ENCODE measurements at places on chromosomes 5 and 9. TPM values are rescaled to one million over a fixed set of nuclear protein-coding genes. Genes with fewer than 3 reads are reported as not detected.

GRCh38 chr9:130996205-130996604 lies 12.8 kb upstream of the LAMC3 start:
- DNase-seq, result no peak

Gene HNRNPAB
- total RNA-seq, result 459 TPM

- DNase-seq, result no peak
Observed at GRCh38 chr9:8494571-8494970, 695.0 kb upstream of the DMAC1 start.

Gene DNAJC18
- total RNA-seq, result 30.0 TPM

DNA sequence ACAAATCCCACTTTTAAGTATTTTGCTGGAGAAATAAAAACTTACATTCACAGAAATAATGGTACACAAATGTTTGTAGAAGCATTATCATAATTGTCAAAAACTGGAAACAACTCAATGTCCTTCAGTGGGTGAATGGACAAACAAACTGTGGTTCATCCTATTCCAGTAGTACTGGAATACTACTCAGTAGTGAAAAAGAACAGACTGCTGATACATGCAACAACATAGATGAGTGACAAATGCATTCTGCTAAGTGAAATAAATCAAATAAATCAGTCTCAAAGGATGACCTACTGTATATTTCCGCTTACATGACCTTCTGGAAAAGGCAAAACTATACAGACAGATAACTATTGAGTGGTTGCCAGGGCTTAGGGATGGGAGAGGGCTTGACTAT lies 114.1 kb downstream of the ANKRD55 start:
- DNase-seq, result no peak

- DNase-seq, result no peak
Observed at GRCh38 chr9:137971477-137972138, 94.0 kb downstream of the CACNA1B start.

- no peak for DNase-seq
Observed at GRCh38 chr9:840343-840742, 1.2 kb upstream of the DMRT1 start.

GRCh38 chr5:44821164-44821563 lies 12.4 kb downstream of the MRPS30 start:
- no peak for DNase-seq

DNA sequence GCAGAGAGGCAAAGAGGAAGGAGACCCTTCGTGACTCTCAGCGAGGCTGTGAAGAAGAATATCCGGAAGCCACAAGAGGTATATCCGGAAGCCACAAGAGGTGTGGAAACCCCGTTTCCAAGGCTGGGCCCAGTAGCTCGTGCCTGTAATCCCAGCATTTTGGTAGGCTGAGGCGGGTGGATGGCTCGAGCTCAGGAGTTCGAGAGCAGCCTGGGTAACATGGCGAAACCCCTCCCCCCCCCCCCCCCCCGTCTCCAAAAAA lies 612 bp upstream of the BBLN start:
- peak; percentile 62 for DNase-seq

Gene GRIA1
- not detected for total RNA-seq

- no peak for DNase-seq
Observed at GRCh38 chr9:69923972-69924371, 103.4 kb downstream of the CFAP95 start.

- DNase-seq, result no peak
Observed at GRCh38 chr9:13436591-13436990, 157.1 kb upstream of the MPDZ start.

DNA sequence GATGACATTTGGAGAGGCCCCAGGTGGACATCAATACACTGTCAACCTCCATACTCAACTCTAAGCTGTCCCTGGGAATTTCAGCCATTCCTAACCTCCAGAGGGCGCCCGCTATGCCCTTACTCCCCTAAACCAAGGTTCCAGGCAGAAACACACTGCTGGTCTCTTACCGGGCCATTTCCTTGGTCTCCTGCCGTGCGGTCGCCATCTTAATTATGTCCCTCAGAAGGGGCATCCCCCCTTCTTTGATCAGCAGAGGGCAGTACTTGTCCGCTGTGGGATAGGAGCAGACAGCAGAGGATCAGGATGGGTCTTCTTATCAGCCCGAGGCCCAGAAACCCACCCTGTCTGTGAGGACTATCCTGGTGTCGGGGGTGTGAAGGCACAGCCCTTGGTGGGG lies 9.3 kb upstream of the ZDHHC12 start:
- DNase-seq, result no peak

Gene PCDHA6
- not detected for total RNA-seq

GRCh38 chr5:19104948-19105347 lies 883.1 kb downstream of the CDH18 start:
- DNase-seq, result no peak

DNA sequence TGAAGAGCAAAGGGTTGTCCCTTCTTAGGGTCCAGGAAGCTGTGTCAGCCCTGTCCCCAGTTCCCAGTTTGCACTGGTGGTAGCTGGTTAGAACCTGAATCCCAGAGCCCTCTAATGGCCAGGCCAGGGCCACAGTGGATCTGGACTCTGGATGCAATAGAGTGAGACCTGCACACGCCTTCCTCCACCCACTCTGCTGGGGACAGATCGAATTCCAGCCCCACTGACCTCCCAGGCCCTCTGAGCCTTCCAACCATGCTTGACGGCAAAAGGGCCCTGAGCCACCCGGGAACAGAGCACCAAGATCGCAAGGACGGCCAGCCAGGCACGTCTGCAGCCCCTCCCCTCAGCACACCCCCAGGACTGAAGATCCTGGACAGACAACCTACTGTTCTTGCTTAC lies 23.7 kb downstream of the NAIF1 start:
- DNase-seq, result no peak

DNA sequence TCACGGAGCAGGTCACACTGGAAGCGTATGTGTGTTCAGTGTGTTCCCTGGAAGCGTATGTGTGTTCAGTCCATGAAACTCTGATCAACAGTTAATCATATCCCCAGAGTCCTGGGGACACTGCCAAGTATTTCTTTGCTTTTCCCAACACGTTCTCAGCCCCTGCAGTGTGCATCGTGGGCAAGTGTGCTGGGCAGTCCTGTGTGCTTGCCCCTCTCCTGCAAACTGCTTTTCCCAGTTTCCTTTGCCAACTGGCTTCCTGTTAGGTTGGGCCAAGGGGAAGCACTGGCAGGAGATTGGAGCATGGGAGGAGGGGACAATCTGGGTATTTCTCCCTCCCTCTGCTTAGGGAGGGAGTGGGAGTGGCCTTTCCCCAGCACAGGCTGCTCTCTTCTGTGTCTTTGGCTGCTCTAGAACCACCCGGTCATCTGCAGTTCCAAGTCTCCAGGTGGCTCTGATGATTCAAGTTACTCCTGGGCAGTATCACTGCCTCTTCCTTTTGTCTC lies 36.8 kb upstream of the NEK6 start:
- no peak for DNase-seq

- DNase-seq, result peak; percentile 24
Observed at GRCh38 chr9:136170006-136170901, 34.7 kb downstream of the LHX3 start.

- DNase-seq, result no peak
Observed at GRCh38 chr9:116141864-116142561, 11.6 kb upstream of the PAPPA start.

- no peak for DNase-seq
Observed at GRCh38 chr9:17191082-17191481, 56.2 kb downstream of the CNTLN start.

Gene TAF11L10
- not detected for total RNA-seq

Gene REEP2
- total RNA-seq, result 5.1 TPM

DNA sequence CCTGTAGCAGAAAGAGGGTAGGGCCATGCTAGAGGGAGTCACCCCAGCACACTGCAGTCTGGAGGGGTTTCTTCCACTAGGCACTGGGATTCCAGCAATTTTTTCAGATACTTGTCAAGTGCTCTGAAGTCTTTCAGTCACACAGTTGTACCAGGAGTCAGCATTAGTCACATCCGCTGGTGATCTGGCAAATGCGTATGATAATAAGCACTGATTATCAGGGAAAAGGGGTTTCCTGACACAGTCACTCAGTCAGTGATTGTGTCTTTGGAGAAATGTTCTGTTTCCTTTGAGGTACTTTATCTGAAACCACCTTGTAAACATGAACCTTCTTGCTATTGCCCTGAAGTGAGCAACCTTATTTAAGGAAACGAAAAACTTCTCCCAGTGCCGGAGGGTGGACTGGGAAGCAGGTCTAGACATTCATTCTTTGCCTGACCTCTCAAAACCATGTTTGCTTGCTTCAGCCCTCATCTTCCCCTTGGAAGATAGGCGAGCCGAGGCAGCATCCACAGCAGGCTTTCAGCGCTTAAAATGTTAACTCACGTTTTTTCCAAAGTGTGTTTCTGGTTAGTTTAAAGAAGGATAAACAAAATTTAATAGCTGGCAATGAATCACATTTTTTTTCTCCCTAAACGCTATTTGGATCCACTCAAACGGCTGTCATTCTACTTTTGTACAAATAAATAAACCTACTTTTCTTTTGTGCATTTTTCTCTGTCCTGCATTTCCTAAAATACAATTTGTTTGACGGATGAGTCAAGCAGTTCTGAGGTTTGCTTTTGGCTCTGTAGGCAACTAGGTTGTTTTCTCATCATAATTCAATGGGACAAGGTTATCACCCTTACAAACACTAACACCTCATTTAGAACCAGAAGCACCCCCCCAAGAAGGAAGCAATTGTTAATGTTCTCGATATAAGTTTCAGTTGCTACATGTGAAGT lies 77.7 kb downstream of the FOXD1 start:
- DNase-seq, result no peak

DNA sequence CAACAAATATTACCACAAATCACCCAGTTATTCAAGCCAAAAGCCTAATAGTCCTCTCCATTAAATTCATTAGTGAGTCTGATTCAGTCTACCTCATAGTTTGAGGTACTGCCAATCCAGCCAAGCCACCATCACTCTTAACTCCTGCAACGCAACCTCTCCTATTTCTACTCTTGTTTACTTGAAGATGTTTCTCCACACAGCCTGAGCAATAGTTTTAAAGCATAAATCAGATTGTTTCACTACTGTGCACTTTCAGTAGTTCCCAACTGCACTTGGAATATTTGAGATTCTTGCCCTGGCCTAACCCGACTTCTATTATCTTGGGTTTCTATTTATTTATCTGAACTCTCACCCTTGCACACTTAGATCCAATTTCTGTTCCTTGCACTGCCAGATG lies 85.5 kb downstream of the YIPF5 start:
- DNase-seq, result no peak

Gene SLC6A18
- total RNA-seq, result not detected

DNA sequence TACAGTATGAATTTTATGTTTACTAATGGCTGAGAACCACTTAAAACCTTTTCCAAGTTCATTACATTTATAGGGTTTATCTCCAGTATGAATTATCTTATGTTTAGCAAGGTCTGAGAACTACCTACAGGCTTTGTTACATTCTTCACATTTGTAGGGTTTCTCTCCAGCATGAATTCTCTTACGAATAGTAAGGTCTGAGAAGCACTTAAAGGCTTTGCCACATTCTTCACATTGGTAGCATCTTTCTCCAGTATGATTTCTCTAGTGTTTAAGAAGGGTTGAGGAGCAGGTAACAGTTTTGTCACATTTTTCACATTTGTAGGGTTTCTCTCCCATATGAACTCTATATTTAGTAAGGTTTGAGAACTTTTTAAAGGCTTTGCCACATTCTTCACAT lies 1127.4 kb downstream of the EFNA5 start:
- no peak for DNase-seq

Gene INSL4
- not detected for total RNA-seq

Gene FAM221B
- not detected for total RNA-seq

- no peak for DNase-seq
Observed at GRCh38 chr5:154164249-154164581, 26.3 kb upstream of the GALNT10 start.

- DNase-seq, result no peak
Observed at GRCh38 chr5:72472031-72472430, 35.2 kb downstream of the ZNF366 start.

Data from activated T-helper 1 cell treated with anti-CD3 and anti-CD28 coated beads, Interleukin-12 subunit alpha, Interleukin-12 subunit beta, Interleukin-2, Interleukin-4 antibody, amounts not matched to agents 30 ng/mL and 10 ng/mL and 1 ng/mL, durations not matched to agents 14 hours and 24 hours and 36 hours (primary cell).